ENCODE measurements at places on chromosomes 3 and 15. TPM values are rescaled to one million over a fixed set of nuclear protein-coding genes. Genes with fewer than 3 reads are reported as not detected.

DNA sequence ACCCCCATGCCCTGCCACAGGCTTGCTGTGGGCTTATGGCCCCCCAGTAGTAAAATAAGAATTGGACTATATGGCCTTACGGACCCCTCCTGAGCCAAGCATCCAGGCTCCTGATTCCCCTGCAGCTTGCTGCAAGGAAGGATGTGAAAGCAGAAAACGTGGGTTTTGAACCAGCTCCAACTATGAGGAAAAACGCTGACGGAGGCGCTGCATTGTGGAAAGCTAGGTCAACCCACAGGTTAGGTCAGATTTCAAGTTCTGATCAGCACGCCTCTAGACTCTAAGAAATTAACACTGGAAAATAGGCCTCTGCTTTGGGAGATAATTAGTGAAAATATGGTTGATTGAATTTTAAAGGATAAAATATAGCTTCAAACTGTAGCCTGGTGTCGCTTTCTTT is 195.4 kb upstream of the HES1 start:
- no peak overlapping the region for H3K4me3 ChIP-seq
- no peaks in the 10 kb centered on the region for H3K27me3 ChIP-seq
- DNase-seq = no peak
- peaks cover 4% of the 10 kb centered on the region for H3K4me1 ChIP-seq
- H3K27ac ChIP-seq = no peak overlapping the region

GRCh38 chr3:47635536-47635935 is 56.9 kb upstream of the CSPG5 start:
- no peak for DNase-seq
- no peak overlapping the region for H3K4me3 ChIP-seq
- no peak overlapping the region for H3K27ac ChIP-seq

Gene TTLL13
- total RNA-seq = not detected

Gene ZNF860
- total RNA-seq = 0.43 TPM

Gene PPIB
- 674 TPM for total RNA-seq

Gene ANKUB1
- total RNA-seq = not detected

Gene TYRO3
- total RNA-seq = 7.0 TPM

Gene COL7A1
- 22.2 TPM for total RNA-seq

DNA sequence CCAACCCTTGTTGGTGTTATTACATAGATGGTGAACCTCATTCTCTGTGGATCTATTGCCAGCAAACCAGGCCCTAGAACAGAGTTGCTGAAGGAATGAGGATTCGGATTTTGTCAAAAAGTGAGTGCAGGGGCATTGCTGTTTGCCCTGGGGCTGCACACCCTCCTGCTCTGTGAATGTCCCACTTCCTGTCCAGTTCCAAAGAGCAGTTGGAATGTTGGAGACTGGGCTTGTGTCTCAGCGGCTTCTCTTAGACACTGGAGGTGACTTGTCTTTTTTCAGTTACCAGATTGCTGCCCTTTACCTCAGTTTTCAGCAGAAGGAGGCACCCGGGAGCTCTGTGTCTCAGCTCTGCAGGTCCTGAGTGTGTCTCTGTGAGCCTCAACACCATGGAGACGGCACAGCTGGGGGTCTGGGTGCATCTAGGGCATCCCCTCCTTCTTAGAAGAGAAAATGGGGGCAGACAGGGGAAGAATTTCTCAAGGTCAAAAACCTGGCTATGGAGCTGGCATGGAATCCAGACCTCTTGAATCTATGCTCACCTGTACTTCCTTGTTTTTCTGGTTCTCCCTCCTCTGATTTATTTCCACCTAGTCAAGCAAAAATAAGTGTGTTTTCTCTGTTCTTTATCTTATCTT is 46.3 kb downstream of the LIMD1 start:
- H3K4me1 ChIP-seq = peaks cover 32% of the 10 kb centered on the region
- H3K27ac ChIP-seq = no peak overlapping the region
- H3K4me3 ChIP-seq = no peak overlapping the region
- H3K27me3 ChIP-seq = no peaks in the 10 kb centered on the region
- DNase-seq = no peak

DNA sequence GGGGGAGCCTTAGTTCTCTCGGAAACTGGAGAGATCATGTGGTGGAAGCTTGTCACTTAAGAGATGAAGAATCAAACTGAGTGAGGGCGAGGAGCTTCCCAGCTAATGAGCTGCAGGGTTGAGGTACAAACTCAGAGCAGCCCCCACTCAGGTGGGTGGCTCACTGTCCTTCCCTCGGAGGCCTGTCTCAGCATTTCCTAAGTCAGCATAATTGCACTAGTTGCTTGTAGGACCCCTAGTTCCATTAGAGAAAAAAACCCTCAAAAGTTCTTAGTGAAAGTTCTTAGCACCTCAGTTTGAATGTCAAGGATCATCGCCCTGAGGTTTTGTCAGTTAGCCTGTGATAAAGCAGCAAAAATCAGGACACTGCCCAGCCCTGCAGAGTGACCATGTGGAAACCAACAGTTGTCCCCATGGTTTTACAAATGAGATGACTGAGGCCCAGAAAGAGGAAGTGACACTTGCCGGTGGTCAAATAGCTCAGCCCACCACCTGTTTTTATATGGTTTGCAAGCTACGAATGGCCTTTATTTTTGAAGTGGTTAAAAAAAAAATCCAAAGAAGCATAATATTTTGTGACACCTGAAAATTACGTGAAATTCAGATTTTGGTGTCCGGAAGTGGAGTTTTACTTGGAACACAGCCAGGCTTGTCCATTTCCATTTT is 11.9 kb downstream of the SMAD6 start:
- H3K4me3 ChIP-seq = no peak overlapping the region
- H3K27me3 ChIP-seq = no peaks in the 10 kb centered on the region
- H3K27ac ChIP-seq = peak overlapping the region; percentile 96
- peaks cover 34% of the 10 kb centered on the region for H3K36me3 ChIP-seq
- no peak for DNase-seq

GRCh38 chr15:22952796-22953579 is 27.2 kb downstream of the CYFIP1 start:
- peaks cover 21% of the 10 kb centered on the region for H3K4me1 ChIP-seq
- no peaks in the 10 kb centered on the region for H3K27me3 ChIP-seq
- peak overlapping the region; percentile 46 for H3K27ac ChIP-seq
- DNase-seq = no peak
- no peak overlapping the region for H3K4me3 ChIP-seq
- H3K36me3 ChIP-seq = no peaks in the 10 kb centered on the region

Gene PLXND1
- 407 TPM for total RNA-seq

Gene MUSTN1
- 132 TPM for total RNA-seq

DNA sequence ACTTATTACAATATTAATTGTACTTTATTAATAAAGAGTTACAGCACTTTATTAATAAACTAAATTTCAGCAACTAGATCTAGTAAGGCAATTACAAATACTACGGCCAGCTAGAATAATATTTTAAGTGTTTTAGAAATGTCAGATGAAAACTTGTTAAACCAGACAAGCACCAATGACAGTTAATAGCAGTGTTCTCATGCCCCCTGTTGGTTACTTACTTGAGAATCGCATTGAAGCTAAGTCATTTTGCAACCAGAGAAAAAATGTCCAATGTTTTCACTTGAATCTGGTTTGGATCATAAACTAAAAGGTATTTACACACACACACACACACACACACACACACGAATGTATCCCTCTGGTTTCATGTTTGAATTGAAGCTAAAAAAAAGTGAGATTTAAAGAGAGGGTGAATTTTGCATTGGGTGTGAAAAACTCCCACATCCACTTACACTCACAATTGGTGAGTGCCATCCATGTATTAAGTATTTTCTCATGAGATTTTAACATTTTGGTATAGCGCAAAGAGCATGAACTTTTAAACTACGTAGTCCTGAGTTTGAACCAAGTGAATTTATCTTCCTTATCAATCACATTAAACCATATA is 347.7 kb downstream of the ZBBX start:
- no peaks in the 10 kb centered on the region for H3K36me3 ChIP-seq
- H3K27me3 ChIP-seq = no peaks in the 10 kb centered on the region
- no peak for DNase-seq
- H3K27ac ChIP-seq = no peak overlapping the region
- no peaks in the 10 kb centered on the region for H3K4me1 ChIP-seq
- H3K4me3 ChIP-seq = no peak overlapping the region

GRCh38 chr15:89278307-89278706 is 34.5 kb downstream of the FANCI start:
- no peak for DNase-seq
- H3K27ac ChIP-seq = no peak overlapping the region
- no peaks in the 10 kb centered on the region for H3K27me3 ChIP-seq
- no peaks in the 10 kb centered on the region for H3K4me1 ChIP-seq
- no peaks in the 10 kb centered on the region for H3K36me3 ChIP-seq

GRCh38 chr15:31303726-31304648 is 22.6 kb upstream of the KLF13 start:
- H3K27me3 ChIP-seq = no peaks in the 10 kb centered on the region
- no peaks in the 10 kb centered on the region for H3K36me3 ChIP-seq
- DNase-seq = no peak

DNA sequence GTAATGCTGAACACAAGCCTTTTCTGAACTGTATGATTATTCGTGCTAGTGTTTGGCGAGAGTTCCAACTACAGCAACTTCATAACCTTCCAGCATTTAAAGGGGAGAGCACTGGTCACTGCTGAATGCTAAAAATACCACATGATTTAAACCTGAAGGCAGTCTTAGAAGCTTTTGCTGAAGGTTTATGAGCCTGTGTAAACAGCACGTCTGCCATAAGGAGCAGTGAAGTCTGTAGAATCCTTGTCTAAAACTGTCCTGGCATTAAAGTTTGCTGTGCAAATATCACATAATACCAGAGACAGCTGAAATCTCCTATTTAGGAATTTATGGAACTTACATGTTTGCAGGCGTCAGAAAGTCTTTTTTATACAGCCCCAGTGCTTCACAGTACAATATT is 5.9 kb downstream of the SATB1 start:
- peaks cover 10% of the 10 kb centered on the region for H3K36me3 ChIP-seq
- no peaks in the 10 kb centered on the region for H3K27me3 ChIP-seq
- peaks cover 10% of the 10 kb centered on the region for H3K4me1 ChIP-seq
- no peak overlapping the region for H3K4me3 ChIP-seq
- no peak for DNase-seq
- H3K27ac ChIP-seq = no peak overlapping the region

Gene KCTD6
- total RNA-seq = 6.6 TPM

Gene SNX1
- 33.8 TPM for total RNA-seq

- H3K4me3 ChIP-seq = no peak overlapping the region
- H3K27ac ChIP-seq = peak overlapping the region; percentile 43
- no peak for DNase-seq
- no peaks in the 10 kb centered on the region for H3K27me3 ChIP-seq
- no peaks in the 10 kb centered on the region for H3K36me3 ChIP-seq
Measured at GRCh38 chr15:51103330-51103729, 8.6 kb upstream of the TNFAIP8L3 start.

- no peaks in the 10 kb centered on the region for H3K4me1 ChIP-seq
- H3K4me3 ChIP-seq = no peak overlapping the region
- no peak overlapping the region for H3K27ac ChIP-seq
- no peaks in the 10 kb centered on the region for H3K36me3 ChIP-seq
Measured at GRCh38 chr3:151015767-151016477, 43.4 kb upstream of the CLRN1 start.

GRCh38 chr15:83207660-83208366 is at the start of gene HDGFL3:
Gene HDGFL3, minus strand, starts transcription at chr15:83207823. Its CDS starts 409 bp downstream, at chr15:83207414.
- peaks cover 4% of the 10 kb centered on the region for H3K4me1 ChIP-seq
- H3K36me3 ChIP-seq = no peaks in the 10 kb centered on the region
- H3K27me3 ChIP-seq = no peaks in the 10 kb centered on the region

DNA sequence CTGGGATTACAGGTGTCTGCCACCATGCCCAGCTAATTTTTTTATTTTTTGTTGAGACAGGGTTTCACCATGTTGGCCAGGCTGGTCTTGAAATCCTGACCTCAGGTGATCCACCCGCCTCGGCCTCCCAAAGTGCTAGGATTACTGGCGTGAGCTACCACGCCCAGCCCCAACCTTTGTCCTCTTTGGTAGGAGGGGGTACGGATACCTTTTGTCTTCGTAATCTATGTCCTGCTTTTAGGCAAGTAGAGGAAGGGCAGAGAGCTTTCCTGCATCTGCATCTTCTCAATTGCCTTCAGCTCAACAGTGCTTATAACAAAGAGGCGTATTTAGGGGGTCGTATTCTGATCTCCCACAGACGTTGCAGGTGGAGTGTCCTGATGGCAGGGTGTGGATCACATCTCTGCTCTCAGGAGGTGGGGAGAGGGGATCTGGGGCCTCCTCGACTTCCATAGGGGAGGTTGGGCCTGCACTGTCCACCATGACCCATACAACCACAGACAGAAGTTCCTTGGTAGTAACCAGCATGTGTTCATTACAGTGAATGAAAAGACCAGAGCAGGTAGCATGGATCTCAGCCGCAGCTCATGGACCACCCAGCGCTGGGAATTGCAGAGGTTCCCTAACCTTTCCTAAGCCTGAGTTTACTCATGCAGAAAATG is 21.4 kb upstream of the KCTD6 start:
- H3K4me1 ChIP-seq = no peaks in the 10 kb centered on the region
- H3K36me3 ChIP-seq = no peaks in the 10 kb centered on the region
- H3K27ac ChIP-seq = no peak overlapping the region

- no peak overlapping the region for H3K4me3 ChIP-seq
- peaks cover 40% of the 10 kb centered on the region for H3K36me3 ChIP-seq
- H3K27me3 ChIP-seq = no peaks in the 10 kb centered on the region
- no peak for DNase-seq
Measured at GRCh38 chr3:42216931-42217333, 49.1 kb downstream of the CCK start.

Gene ILDR1
- total RNA-seq = not detected

- no peaks in the 10 kb centered on the region for H3K4me1 ChIP-seq
- peak overlapping the region; percentile 87 for H3K4me3 ChIP-seq
- peak overlapping the region; percentile 72 for H3K27ac ChIP-seq
- DNase-seq = no peak
- no peaks in the 10 kb centered on the region for H3K27me3 ChIP-seq
Measured at GRCh38 chr15:49155834-49156627, 632 bp upstream of the COPS2 start.

DNA sequence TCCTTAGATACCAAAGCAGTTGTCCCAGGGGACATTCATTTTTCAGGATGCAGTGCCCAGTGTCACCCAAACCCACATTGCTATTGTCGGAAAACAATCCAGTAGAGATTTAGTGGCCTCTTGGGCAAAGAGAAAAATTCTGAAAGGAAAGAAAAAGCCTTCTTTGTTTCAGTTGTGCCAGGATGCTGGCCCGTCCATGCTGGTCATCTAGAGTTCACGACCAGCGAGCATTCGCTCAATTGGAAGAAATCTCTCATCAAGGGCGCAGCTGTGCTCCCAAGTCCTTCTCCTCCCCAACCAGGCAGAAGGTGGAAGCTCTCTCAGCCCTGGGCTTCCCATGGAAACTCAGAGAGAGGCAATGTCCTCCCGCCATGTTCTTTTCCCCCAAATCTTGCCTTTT is 123.7 kb downstream of the MTHFS start:
- no peaks in the 10 kb centered on the region for H3K4me1 ChIP-seq
- H3K27ac ChIP-seq = no peak overlapping the region
- H3K4me3 ChIP-seq = no peak overlapping the region

Gene COX17
- total RNA-seq = 12.5 TPM

GRCh38 chr3:18585004-18585968 is 160.1 kb upstream of the SATB1 start:
- no peaks in the 10 kb centered on the region for H3K27me3 ChIP-seq
- no peak for DNase-seq
- H3K27ac ChIP-seq = no peak overlapping the region
- H3K36me3 ChIP-seq = no peaks in the 10 kb centered on the region
- no peaks in the 10 kb centered on the region for H3K4me1 ChIP-seq

GRCh38 chr15:48385031-48385830 is 54.0 kb downstream of the DUT start:
- H3K4me1 ChIP-seq = peaks cover 9% of the 10 kb centered on the region
- H3K27ac ChIP-seq = peak overlapping the region; percentile 44
- H3K27me3 ChIP-seq = no peaks in the 10 kb centered on the region
- H3K4me3 ChIP-seq = no peak overlapping the region
- H3K36me3 ChIP-seq = no peaks in the 10 kb centered on the region
- DNase-seq = peak; percentile 71

GRCh38 chr15:65110676-65111292 is 4.2 kb downstream of the UBAP1L start:
- DNase-seq = no peak
- H3K27me3 ChIP-seq = no peaks in the 10 kb centered on the region
- no peak overlapping the region for H3K4me3 ChIP-seq
